ENCODE measurements at places on chromosomes 12 and 14.

GRCh38 chr12:7460375-7461259 is 16.7 kb upstream of the CD163L1 start:
- no peak for DNase-seq

GRCh38 chr14:99727096-99727870 is 43.2 kb downstream of the CYP46A1 start:
- no peak for DNase-seq

DNA sequence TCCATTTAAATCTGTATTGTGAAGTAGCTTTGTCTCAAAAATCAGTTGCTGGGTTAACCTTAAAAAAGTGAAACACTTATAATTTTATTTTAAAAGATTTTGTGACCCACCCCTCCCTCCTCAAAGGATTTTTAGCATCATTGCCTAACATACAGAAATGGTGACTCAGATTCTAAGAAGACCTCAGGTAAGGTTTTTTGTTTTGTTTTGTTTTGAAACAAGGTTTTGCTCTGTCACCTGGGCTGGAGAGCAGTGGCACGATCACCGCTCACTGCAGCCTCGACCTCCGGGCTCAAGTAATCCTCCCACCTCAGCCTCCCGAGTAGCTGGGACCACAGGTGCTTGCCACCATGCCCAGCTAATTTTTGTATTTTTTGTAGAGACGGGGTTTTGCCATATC is 74.2 kb downstream of the GNS start:
- DNase-seq, result no peak

DNA sequence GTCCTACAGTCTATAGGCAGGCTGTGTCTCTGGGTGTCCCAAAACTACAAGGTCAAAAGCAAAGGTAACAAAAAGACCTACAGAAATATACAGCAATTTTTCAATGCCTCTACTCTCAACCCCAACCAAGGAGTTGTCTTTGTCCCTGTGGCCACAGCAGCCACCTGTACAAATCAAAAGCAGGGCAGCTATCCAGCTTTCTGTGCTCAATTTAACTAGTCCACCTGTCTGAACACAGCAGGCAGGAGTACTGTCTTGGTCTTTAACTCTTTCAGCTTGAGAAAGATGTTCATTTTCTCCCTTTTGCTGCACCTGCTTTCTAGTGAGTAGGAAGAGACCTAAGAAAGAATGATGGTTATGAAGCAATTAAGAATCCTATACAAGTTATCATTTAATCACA is 19.7 kb downstream of the GDF11 start:
- no peak for DNase-seq

DNA sequence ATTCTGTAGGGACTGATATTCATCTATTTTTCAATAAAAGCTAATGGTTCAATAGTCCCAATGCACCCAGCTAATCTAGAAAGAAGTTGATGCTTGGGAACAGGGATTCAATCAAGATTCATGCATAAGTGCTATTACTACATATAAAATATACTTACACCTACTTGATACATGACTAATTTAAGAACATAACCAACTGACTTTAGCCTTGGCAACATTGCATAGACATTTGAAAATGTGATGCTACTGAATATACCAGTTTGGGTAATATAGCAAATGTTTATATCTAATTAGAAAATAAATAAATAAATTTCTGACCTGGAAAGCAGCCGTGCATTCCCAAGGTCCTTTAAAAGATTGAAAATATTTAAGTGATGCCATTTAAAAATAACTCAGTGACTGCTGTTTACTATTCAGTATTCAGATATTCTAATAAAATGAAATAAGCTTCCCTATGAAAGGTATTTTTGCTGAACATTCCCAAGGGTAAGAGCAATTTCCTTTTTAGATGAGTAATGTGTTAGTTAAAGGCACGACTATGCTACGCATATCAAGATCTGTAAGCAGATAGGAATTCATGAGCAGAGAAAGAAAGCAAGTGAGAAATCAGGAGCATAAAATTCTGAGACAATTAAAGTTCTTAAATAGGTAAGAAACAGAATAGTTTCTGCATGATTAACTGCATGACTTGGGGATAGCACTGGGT is 160.6 kb upstream of the SYT1 start:
- DNase-seq, result no peak
